ENCODE measurements at places on chromosomes 5 and 9.

DNA sequence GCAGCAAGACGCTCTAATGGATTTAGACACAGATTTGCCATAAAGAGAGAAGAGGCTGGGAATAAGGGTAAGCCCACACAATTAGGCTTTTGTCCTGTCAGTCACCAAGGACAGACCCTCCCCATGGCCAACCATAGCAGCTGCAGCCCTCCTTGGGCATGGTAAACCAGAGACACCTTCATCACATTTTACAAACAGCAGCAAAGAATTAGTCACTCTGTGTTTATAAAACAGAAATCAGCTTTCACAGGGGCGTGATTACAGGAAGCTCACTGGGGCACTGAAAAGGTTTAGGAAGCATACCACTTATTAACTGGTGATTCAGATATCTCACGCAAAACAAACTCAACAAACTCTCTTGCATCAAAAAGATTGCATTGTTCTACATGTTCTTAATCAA, 37.3 kb upstream of the ZNF622 start:
- DNase-seq = no peak

GRCh38 chr9:35367451-35367850, 122.5 kb upstream of the RUSC2 start:
- DNase-seq = no peak

DNA sequence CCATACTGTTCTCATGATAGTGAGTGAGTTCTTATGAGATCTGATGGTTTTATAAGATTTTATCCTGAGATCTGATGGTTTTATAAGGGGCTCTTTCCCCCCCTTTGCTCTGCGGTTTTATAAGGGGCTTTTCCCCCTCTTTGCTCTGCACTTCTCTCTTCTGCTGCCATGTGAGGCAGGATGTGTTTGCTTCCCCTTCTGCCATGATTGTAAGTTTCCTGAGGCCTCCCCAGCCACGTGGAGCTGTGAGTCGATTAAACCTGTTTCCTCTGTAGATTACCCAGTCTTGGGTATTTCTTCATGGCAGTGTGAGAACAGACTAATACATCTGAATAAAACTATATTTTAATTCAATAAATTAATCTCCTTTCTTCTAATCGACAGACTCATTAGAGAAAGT, 64.9 kb upstream of the ZSWIM6 start:
- DNase-seq = no peak

GRCh38 chr9:78091731-78092130, 60.1 kb upstream of the GNAQ start:
- no peak for DNase-seq

DNA sequence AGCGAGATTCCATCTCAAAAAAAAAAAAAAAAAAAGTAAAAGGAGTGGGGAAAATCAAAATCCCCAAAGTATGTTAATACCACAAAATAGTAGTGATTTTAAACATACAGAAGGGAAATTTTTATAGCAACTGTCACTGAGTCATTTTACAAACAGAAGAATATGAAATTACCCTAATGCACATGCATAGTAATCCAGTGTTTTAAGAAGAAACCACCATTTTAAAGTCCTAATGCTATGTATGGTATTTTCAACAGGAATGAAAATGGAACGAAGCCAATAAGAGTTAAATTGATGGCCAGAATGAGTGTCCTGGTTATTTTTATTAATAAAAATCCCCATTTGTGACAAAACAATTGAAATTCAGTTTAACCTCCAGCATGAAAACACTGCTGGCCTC, 26.7 kb upstream of the NXNL2 start:
- no peak for DNase-seq
